ENCODE measurements at places on chromosomes 16 and 17. TPM values are rescaled to one million over a fixed set of nuclear protein-coding genes. Genes with fewer than 3 reads are reported as not detected.

GRCh38 chr17:7715936-7716886, 1.3 kb upstream of the DNAH2 start:
- DNase-seq = no peak

C16orf92 gene
- polyA plus RNA-seq = not detected

GRCh38 chr16:85928401-85928820, 29.4 kb downstream of the IRF8 start:
- DNase-seq = peak; percentile 96

HEATR9 gene
- not detected for polyA plus RNA-seq

DNA sequence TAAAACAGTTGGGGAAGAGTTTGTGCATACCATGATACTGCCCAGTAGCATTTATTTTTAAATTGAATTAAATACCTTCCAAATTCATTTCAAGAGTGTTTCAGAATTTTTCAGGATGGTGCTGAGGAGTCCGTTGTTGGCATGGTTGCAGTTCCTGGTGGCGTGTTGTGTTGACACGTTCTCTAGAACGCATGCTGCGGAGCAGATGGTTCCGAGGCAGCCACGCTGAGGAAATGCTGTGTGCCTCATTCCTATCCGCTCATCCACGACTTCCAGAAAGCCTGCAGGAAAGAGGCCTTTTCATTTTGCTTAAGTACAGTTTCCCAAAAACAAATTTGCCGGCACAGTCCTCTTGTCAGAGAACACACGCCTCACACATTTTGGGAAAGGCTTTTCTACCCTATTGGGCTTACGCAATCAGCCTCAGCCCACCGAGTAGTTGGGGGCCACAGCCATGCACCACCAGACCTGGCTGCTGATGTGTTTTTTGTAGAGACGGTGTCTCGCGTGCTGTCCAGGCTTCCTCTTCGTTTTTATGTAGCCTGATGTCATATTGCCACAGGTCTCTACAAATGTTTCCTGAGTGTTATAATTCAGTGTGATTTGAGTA, 32.1 kb upstream of the IL17C start:
- DNase-seq = no peak

- no peak for DNase-seq
These were observed 49.3 kb upstream of the MNT start for GRCh38 chr17:2450016-2450650.

DNA sequence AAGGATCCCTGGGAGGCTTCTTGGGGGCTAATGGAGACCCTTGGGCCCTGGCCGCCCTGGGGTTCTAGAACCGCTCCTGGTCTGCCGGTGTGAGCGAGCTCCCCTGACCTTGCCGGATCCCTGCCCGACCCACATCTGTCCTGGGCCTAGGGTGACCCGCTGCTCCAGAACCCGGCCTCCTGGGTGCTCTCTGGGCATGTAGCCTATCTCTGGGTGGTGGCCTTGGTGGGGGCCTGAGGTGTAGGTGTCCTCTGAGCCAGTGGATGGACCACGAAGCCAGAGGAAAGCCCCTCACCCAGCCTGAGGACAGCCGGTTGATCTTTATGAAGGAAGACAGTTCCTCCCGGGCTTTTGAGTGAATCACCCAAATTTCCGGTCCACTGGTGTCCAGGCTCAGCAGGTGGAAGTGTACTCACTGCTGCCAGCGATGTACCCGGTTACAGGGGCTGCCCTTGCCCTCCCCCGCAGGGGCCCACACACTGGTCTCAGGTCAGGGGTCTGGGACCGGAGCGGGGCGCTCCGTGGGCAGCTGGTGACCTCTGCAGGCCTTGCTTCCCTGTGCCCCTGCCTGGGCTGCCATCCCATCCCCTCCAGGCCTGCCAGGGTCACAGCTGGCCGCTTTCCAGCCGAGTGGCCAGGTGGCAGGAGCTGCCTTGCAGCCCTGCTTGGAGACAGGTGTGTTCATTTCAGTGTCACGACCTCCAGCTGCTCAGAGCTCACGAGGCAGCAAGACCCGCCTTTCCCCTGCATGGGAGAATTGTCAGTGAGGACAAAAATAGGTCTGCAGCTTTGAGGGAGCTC, 10.5 kb upstream of the GSE1 start:
- no peak for DNase-seq

DNA sequence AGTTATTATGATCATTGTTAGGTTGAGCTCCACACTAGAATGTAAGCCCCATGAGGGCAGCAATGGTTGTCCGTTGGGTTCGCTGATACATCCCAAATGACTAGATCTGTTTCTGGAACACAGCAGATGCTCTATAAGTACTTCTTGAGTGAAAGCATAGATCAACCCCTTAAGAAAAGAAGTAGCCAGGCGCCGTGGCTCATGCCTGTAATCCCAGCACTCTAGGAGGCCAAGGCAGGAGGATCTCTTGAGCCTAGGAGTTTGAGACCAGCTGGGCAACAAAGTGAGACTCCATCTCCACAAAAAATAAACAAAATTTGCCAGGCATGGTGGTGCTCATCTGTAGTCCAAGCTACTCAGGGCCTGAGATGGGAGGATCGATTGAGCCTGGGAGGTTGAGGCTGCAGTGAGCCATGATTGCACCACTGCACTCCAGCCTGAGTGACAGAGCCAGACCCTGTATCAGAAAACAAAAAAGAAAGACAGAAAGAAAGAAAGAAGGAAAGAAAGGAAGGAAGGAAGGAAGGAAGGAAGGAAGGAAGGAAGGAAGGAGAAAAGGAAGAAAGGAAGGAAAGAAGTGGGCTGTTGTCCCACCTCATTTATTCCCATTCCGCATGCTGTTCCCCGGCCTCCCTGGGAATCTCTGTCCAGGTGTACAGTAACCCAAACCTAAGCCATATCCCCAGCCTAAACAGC, 54.4 kb upstream of the RPL38 start:
- DNase-seq = no peak

DNA sequence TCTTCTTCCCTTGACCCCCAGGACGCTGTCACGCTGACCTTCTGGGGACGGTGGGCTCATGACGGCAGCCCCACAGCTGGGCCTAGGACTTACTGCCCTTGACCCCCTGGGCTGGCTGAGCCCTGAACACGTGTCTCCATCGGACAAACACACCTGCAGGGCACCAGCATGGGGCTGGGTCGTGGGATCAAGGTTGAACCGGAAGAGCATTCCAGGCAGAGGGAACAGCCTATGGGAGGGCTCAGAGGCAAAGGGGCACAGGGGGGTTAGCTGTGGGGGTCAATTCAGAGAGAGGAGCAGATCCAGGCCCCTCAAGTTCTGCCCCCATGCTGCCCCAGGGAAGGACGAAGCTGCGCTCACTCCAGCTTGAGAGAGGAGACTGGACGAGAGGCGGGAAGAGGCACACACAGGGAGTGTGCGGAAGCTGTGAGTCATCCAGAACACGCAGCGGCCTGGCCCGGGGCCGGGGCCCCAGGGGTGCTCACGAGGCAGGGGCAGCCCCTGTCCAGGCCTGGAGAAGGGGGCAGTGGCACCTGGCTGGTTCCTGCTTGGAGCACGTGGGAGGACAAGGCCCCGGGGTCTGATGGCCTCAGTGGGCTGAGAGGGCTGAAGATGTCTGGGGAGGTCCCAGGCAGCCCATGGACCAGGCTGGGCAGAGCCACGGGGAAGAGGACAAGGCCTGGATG, 9.9 kb downstream of the SSTR5 start:
- DNase-seq = no peak

DNA sequence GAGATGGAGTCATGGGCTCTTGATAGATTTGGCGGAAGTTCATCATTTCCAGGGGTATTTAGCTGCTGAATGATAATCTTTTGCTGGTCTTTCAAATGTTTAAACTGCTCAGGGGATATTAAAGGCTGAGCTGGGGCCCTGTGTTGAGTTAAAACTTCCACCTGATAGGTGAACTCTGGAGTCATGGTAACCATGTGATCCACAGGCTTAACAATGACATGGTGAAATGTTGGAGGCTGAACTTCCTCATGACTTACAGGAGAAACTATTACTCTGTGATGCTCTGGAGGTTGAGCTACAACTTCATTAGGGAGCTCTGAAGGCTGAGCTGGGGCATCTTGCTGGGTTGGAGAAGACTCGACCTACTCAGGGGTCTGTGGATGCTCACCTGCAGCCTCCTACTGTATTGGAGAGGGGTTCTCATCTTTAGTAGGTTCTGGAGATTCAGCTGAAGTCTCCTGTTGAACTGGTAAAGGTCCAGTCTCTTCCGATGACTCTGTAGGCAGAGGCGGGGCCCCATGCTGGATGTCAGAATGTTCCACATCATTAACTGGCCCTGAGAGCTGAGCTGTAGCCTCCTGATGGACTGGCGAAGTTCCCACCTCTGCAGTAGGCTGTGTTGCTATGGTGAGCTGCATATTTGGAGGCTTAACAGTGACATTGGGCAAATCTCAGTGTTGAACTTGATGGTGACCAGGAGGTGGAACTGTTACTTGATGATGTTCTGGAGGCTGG, 24.2 kb downstream of the RDM1 start:
- no peak for DNase-seq

MARCHF10 gene
- not detected for polyA plus RNA-seq

DNA sequence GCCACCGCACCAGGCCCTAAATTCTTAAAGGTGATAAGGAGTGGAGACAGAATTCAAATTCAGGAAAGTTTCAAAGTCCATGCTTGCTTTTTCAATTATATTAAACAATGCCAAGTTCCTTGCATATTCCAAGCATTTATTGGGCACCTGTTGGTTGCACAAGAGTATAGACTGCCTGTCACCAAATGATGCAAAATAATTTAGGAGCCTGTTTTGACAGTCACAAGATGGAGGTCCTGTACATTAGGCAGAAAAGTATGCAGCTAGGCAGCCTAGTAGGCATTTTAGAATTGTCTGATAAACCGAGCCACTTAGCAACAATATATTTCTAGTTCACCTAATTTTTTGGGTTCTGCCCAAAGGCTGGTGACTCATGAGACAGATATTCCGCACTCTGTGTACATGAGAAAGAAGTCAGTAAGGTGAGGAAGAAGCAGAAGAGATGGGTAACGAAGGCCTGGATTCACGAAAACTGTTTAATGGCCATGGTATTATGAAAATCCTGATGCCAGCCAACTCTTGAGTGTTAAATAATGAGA, 7.3 kb downstream of the ACACA start:
- no peak for DNase-seq

KRTAP9-2 gene
- not detected for polyA plus RNA-seq

DNA sequence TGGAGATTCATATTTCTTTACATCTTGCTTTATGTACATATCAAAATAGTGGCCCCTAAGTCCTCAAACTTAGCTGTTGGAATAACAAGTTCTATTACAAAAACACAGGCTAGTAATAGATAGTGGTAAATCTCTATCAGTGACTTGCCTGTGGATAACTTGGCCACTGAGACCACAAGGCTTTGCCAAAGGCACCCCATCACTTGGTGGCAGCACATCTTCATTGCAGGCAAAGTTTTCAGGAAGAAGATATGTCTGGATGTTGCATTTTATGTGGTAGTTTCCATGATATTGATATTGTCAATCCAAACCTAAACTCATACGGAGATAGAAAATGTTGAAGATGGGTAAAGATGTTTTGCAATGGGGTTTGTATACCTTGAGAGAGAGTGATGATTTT, 58.5 kb downstream of the KNOP1 start:
- DNase-seq = no peak

- DNase-seq = peak; percentile 87
These were observed 791 bp downstream of the MCRIP2 start for GRCh38 chr16:642189-643049.

TNK1 gene
- not detected for polyA plus RNA-seq

DNA sequence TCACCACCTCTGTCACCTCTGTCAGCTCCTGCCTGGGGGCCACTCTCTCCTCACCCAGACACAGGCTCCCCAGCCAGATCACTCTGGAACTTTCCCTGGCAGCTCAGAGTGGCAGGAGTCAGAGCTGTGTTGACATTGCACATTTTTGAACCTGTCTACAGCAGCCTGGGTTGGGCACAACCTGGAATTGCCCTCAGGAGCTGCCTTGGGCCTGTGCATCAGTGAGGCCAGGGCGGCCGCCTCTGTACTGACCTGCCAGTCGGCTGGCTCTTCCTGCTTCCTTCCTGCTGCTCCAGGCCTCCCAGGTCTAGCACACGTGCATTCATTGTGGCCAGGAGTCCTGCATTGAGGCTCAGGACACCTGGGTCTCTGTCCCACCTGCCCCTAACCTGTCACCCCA, 14.2 kb upstream of the TMEM11 start:
- DNase-seq = no peak

ANKS4B gene
- not detected for polyA plus RNA-seq

SPATA22 gene
- polyA plus RNA-seq = not detected

DNA sequence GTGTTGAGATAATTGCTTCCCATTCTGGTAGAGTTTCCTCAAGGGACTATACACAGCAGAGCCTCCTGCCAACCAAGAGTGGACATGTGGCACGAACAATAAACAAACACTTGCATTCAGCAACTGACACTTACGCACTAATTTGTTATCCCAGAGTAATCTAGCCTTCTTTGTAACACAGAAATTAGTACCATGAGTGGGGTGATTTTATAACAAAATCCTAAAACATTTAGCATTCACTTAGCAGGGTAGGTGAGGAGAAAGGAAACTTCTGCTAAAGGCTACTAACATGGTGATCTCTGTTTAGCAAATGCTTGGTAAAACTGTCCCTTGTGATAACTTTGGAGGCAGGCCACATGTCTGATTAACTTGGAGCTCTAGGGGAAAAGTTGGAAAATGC, 325.2 kb downstream of the HS3ST4 start:
- no peak for DNase-seq

DNA sequence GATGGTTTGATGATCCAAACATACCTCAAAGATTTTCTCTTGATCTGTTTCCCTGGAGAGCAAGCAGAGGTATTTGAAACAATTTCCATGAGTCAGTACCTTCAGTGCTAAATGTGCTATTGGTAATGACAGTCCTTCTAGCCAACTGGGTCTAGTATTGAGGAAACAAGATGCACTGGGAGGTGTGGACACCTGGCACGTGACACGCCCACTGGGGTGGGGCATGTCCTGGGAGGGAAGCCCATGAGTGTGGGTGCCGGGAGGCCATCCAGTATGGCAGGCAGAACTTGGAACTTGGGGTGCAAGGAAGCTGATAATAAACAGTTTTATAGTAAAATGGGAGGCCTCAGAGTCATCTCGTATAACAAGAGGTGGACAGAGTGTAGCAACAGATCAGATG, 17.9 kb upstream of the AKAP1 start:
- DNase-seq = no peak

KRTAP9-8 gene
- polyA plus RNA-seq = not detected

GRCh38 chr16:87593710-87594258, 8.5 kb upstream of the JPH3 start:
- DNase-seq = no peak

GRCh38 chr17:37295888-37296287, 79.9 kb upstream of the C17orf78 start:
- no peak for DNase-seq

GRCh38 chr16:17299790-17300189, 171.0 kb downstream of the XYLT1 start:
- no peak for DNase-seq

SMIM5 gene
- polyA plus RNA-seq = 0.43 TPM

DNA sequence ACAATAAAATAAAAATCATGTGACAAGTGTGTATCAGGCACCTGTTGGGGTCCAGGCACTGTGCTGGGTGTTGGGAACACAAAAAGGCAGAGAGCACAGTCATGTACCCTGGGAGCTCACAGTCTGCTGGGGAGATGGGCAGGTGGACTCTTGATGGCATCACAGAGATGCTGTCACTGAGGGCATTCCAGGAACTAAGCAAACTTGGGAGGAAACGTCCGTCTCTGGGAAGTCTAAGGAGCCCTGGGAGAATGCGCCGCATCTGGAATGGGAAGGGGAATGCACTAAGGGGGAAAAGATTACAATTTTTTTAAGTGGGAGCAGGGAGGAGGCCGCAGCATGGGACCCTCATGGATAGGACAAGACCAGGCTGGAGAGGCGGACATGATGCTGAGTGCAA, 80.9 kb upstream of the ZNF423 start:
- no peak for DNase-seq

GRCh38 chr16:67399218-67399733, 6.0 kb upstream of the TPPP3 start:
- peak; percentile 47 for DNase-seq

GRCh38 chr17:44915862-44916780, 821 bp upstream of the GFAP start:
- DNase-seq = peak; percentile 66

Data from CD14-positive monocyte (primary cell).